ENCODE measurements at places on chromosomes 3 and 15.

- no peak for DNase-seq
These were observed 2.5 kb downstream of the UBP1 start for GRCh38 chr3:33437556-33438283.

GRCh38 chr3:55486101-55486856 is 827 bp downstream of the WNT5A start:
- no peak for DNase-seq

- DNase-seq: no peak
These were observed 10.8 kb downstream of the EIF2AK4 start for GRCh38 chr15:39944726-39945125.

DNA sequence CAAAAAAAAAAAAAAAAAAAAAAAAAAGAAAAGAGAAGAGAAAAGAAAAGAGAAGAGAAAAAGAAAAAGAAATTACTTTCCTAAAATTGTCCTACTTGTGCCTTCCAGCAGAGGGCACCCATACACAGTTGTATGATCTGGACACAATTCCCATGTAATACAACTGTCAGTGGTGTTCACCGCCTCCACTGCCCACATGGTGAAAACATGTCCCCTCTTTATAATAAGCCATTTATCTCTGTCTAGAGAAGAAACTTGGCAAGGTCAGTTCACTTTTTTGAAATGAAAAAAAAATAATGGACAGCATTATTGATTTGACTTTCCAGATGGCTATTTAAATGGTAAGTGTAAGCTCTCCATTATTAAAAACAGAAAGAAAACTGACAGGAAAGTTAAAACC is 459.4 kb downstream of the GBE1 start:
- DNase-seq: no peak

DNA sequence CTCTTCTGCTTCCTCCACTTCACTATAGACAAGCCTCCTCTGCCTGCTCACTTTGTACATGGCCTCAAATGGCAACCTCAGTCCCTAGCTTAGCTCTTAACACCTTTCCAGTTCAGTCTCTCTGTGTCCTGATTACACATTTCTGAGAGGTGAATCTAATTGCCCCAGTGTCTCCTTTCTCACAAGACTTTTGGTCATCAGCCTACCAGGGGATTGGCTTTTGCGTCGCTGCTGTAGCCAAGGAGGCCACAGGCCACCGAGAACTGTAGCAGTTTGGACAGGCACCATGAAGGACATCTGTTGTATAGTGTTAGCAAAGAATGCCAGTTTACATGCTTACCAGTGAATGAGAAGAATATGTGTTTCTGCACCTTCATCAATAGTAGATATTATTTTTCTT is 8.5 kb downstream of the IREB2 start:
- DNase-seq: no peak

DNA sequence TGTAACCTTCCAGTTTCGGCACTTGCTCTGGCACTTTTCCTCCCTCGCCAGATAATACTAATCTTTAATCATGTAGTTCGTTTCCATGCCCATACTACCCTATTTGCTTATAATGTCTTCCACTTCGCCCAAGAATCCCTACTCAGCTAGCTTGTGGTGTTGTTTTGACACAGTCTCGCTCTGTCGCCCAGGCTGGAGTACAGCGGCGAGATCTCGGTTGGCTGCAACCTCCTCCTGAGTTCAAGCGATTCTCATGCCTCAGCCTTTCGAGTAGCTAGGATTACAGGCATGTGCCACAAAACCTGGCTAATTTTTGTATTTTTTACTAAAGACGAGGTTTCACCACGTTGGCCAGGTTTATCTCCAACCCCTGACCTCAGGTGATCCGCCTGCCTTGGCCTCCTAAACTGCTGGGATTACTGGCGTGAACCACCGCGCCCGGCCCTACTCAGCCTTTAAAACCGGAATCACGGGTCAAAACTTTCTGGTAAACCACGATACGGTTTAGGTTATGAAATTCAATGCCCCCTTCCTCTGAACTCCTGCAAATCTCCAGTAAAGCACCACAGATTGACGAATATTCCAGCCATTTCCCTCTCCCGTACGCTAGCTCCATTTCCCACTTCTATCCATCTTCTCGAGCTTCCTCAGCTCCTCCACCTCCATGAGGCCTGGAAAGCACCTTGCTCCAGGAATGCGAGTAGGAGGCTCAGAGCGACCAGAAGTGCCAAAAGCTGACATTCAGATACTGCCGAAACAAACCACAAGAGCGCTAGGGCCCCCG is 878 bp upstream of the RAD51 start:
- DNase-seq: no peak

GRCh38 chr3:105255350-105255749 is 111.4 kb upstream of the ALCAM start:
- DNase-seq: no peak

DNA sequence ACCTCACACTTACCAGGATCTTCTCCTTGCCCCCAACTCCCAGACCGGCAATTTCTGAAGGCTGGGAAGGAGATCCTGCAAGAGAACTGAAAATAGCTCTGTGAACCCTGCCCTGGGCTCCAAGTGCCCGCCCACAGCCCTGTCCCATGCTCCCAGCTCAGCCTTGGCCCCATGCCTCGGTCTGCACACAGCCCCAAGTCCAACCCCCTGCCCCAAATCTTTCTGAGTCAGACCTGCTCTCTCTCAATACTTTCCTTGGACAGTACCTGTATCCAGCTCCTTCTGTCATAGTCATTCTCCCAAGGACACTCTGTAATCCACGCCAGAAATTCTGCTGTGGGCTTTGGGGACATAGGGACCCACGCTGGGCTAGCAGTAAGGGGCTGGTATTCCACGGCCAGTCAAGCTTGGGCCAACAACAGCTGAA is 6.3 kb upstream of the SMAD3 start:
- no peak for DNase-seq

GRCh38 chr15:63384906-63385305 is 3.3 kb upstream of the CA12 start:
- DNase-seq: no peak

DNA sequence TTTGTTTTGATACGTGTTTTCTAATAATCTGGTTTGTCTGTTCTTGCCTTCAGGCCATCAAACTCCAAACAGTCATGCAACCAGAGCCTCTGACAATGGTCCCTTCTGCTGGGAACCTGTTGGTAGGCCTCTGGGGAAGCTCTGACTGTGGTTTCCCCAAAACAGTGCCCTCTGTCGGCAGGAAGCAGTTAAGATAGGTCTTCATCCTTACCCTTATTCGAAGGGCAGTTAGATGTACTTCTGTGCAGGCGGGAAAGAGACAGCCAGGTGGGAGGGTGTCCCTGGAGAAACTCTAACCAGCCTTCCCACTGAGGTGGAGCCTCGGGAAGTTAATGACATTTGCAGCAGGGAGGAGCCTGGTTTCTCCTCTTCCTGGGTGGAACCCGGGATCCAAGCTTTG is 81.6 kb upstream of the CHMP2B start:
- no peak for DNase-seq

DNA sequence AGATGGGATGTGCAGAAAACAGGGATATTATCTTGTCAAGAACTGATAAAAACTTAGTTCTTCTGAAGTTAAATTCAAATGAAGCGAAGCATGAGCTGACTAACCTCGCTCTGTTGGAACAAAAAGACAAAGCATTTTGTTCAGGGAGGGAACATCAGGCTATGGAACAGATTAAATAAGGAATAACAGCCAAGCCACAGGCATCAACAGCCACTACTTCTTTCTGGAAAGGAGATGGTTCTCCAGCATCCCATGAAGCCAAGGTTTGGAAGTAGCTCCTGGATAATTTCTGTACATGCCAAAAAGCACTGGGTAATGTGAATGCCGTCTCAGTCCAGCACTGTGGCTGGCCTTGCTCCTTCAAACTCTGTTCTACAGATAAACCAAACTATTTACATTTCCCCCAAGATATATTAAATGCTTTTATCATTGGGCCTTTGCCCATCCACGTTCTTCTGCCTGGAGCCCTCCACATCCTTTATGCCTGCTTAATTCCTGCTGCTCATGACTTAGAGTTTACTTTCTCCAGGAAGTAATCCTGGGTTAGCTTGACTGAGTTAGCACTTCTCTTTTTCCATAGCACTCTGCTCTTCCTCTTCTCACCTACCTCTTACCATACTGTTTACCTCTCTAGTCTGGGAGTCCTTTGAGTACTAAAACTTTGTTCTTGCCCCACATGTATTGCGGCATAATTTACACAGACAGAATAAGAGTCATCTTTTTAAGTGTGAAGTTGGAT is 232.0 kb downstream of the CLSTN2 start:
- no peak for DNase-seq

DNA sequence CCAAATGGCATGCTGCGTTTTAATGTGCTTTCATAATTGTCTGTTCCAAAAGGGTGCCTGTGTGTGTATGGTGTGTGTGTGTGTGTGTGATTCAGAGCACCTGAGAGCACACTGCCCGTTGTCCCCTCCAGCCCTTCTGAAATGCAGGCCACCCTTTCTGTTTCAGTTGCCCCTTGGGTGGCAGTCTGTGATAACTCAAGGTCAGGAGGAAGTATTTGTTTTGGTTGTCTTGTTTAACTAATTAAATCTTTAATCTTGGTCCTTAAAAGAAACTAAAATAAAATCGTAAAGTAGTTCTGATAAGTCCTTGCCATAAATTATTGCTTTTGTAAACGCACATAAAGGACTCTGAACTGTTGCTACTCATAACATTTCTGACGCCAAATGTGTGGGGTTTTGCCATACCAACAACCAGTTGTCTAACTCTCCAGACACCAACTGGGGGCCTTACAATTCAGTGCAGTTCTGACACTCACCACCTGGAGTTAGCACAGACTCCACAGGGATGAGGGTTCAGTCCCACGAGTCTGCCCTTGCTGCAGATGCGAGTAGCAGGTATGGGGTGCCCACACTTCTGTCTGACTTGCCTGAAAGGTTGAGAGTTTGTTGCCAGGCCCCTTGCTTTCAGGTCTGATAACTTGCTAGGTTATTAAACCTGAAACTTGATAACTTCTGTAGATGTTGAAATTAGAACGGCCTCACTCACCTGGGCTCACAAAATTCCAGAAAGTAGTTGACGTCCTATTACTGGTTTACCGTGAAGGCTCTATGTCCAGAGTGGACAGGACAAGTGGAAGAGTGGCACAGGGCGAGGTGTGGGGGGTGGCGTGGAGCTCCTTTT is 157.3 kb downstream of the IGF1R start:
- DNase-seq: no peak

DNA sequence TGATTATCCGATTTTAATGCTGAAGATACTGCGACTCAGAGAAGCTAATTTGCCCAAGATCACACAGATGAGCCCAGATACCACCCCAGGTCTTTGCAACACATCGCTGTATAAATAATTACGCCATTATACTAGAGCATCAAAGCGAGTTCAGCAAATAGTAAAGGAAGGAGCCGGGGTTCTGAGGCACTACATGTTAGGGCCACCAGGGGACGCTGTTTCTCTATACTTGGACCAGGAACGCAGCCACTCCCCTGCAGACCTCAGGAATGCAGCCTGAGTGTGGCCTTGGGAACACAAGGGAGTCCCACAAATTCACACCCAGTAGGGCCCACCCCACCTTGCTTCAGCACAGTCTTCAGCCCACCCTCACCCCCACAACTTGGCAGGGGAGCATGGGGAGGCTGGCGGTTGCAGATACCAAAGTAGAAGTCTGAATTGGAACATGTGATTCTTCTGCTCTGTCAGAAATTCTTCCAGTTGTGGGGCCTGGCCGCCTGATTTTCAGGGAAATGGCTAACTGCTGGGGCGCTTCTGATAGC is 57.8 kb upstream of the RYK start:
- DNase-seq: no peak

DNA sequence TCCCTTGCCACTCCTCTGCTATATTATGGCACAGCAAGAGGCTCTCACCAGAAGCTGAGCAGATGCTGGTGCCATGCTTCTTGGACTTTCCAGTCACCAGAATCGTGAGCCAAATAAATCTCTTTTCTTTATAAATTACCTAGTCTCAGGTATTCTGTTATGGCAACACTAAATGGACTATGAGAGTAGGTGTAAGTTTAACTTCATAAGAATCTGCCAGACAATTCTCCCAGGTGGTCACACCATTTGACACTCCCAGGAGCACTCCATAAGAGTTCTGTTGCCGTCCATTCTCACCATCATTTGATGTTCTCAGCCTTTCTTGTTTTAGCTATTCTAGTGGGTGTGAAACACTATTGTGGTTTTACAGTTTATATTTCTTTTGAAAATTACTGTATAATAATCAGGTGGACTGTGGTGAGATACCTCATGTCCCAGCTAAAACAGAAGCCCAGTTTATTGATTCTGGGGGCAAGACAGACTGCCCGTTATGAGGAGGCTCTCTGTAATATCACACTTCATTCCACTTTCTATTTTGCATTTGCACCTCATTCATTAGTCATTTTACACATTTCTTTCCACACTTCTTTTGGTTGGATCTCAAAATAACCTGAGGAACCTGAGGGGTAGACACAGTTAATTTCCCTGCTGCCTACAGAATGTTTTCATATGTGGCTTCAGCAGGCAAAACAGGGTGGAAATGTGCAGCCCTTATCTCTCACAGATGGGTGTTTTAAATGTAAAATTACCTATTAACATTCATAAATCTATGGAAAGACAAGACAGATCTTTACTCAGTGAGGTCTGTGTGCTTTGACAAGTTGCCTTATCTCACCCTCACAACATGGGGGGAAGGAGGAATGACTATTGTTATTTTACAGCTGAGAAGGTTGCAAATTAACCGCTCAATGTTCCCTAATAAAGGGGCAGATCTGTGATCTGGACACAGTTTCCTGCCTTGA is 42.1 kb downstream of the CDCP1 start:
- DNase-seq: no peak

DNA sequence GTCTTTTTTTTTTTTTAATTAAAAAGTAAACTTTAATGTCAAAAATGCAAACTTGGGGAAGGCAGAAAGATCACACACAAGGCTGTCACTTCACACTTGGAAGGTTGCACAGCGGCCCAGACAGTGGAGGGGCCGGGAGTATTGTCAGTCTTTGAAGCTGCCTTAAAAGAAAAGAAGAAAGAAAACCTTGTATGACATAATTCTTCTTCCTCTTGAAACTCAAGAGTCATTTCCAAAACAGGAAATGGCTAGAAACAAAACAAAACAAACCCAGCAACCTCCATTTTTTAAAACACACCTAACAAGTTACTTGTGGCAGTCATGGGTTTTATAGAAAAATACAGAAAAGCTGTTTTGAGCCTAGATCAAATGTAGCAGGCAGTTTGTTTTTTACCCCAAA is 68.1 kb upstream of the MAGI1 start:
- DNase-seq: no peak

- no peak for DNase-seq
These were observed 110.6 kb downstream of the P2RY1 start for GRCh38 chr3:152945556-152945955.

DNA sequence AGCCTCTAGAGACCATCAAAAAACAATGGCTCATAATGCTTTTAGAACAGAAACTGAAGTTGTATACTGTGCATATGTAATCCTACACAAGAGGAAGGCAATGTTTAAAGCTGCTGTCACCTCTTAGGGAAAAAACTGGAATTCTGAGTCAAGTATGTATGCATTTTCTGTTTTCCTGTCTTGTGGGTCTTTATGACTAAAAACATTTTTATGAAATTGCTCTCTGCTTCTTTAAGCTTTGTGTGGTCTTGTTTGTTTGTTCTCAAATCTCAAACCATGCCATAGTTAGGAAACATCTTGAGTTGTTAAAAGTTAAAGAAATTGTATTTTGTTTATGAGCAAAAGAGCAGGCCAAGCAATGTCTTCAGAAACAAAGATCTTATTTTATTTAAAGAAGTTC is 80.9 kb upstream of the SOX2 start:
- DNase-seq: no peak

Measured in activated gamma-delta T cell (primary cell).